ENCODE measurements at places on chromosomes 1 and 21.

- peak; percentile 50 for DNase-seq
These were observed 19.2 kb downstream of the SLC19A2 start for GRCh38 chr1:169466259-169467230.

- no peak for DNase-seq
These were observed 252.4 kb upstream of the B3GALT2 start for GRCh38 chr1:193438771-193439170.

DNA sequence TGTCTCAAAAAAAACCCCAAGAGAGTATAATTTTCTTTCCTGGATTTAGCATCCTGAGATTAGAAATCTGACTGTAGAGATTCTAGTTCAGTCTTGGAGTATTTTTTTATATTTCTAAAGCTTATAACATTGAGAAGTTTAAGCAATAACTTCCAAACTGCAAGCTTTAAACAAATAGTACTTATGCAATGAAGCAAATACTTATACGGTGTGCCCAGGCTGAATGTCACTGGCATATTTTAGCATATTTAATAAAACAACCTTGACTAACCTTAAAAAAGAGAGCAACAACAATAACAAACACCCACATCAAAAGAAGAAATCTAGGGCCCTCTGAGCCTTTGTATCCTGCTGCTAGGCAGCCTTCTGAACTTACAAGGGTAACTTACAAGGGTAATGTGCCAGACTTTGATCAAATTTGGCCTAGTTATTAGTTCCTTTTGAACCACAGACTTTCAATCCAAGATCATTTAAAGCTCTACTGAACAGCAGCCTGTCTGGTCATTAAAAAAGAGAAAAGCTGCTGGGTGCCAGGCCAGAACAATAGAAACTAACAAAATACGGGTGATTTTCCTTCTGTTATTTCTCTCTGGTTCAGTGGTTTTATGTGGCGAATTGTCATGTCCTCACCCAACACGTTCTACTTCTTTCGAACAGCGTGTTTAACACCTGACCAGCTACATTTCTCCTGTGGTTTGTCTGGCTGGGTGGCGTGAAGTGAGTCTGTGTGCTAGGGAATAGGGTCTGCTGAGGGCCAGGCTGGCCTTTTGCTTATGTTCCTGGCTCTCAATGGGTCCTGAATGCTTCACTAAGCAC lies 16.2 kb downstream of the MTOR start:
- DNase-seq, result no peak

- DNase-seq, result no peak
These were observed 53.5 kb upstream of the MTF2 start for GRCh38 chr1:93025572-93025971.

GRCh38 chr1:998995-999724 lies 737 bp downstream of the HES4 start:
- peak; percentile 31 for DNase-seq
